ENCODE measurements at places on chromosomes 4 and X. TPM values are rescaled to one million over a fixed set of nuclear protein-coding genes. Genes with fewer than 3 reads are reported as not detected.

DNA sequence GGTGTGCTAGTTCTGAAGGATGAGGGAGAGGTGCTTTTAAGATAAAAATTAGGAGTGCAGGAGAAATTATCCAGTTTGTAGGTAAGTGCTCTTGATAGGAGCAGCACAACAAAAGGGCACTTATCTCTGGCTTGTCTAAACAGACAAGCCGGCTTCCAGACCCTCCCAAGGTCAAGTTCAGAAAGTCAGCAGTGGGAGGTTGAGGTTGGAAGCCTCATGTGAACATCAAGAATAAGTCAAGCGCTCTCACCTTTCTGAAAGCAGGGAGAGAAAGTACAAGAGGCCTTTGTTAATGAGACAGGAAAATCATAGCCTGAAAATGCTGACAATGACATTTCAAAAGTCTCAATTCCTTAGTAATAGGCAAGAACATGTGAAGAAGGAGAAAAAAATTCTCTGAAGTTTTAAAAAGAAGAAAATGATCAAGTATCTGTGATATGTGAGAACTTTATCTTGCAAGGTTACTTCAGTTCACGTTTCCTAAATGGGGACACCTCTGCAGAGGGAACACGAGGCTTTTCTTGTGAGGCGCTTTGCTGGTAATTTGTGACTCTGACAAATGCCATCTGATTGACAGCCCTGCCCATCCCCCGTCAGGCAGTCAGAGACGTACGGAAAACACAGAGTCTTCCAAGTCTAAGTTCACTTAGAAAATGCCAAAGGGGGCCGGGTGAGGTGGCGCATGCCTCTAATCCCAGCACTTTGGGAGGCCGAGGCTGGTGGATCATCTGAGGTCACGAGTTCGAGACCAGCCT, 62.2 kb downstream of the TIGD2 start:
- no peak overlapping the region for H3K4me3 ChIP-seq
- H3K36me3 ChIP-seq, result no peaks in the 10 kb centered on the region
- no peak overlapping the region for H3K27ac ChIP-seq
- DNase-seq, result no peak
- H3K27me3 ChIP-seq, result no peaks in the 10 kb centered on the region
- peaks cover 24% of the 10 kb centered on the region for H3K4me1 ChIP-seq

- no peaks in the 10 kb centered on the region for H3K27me3 ChIP-seq
- DNase-seq, result no peak
- H3K4me1 ChIP-seq, result peaks cover 25% of the 10 kb centered on the region
- no peak overlapping the region for H3K27ac ChIP-seq
Measured at GRCh38 chr4:186134257-186134656, 29.8 kb downstream of the FAM149A start.

GNRHR gene
- total RNA-seq, result not detected

GRCh38 chr4:133483600-133484246, 334.6 kb downstream of the PCDH10 start:
- H3K27me3 ChIP-seq, result no peaks in the 10 kb centered on the region
- H3K36me3 ChIP-seq, result no peaks in the 10 kb centered on the region
- no peak overlapping the region for H3K27ac ChIP-seq

TMEM271 gene
- not detected for total RNA-seq

DNA sequence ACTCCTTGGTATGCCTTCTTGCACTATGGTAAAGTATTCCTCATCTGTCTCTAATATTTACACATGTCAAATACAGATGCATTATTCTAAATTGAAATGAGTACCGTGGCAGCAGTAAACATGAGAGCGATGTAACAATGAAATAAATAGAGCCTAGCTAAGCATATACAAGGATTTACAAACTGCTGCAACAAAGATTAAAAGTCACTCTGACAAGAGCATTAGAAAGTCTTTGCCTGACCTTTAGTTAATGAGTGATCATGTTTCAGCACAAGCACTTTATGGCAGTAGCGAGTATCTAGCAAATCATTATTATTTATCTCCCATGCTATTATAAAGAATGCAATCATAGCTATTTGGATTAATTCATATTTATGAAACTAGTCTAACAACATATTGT, 547.0 kb upstream of the NDST4 start:
- no peaks in the 10 kb centered on the region for H3K27me3 ChIP-seq
- H3K36me3 ChIP-seq, result no peaks in the 10 kb centered on the region
- DNase-seq, result no peak
- no peak overlapping the region for H3K4me3 ChIP-seq
- H3K4me1 ChIP-seq, result no peaks in the 10 kb centered on the region

DNA sequence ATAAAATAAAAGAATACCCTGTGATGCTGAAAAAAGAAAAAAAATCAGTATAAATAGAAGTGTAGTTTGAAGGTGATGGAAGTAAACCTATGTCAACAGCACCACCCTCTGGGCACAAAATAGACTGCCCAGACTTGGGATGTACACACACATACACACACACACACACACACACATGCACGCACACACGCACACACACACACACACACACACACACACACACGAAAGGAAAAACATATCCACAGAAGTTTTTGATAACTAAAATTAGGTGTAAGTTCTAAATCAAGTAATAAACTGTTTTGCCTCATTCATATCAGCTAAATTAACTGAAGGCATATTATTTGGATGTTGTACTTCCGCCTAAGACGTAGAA, 40.5 kb downstream of the ANXA5 start:
- no peaks in the 10 kb centered on the region for H3K27me3 ChIP-seq
- peak; percentile 55 for DNase-seq
- no peak overlapping the region for H3K27ac ChIP-seq
- H3K4me1 ChIP-seq, result no peaks in the 10 kb centered on the region
- no peaks in the 10 kb centered on the region for H3K36me3 ChIP-seq
- no peak overlapping the region for H3K4me3 ChIP-seq

DCAF16 gene
- total RNA-seq, result 15.6 TPM

GRCh38 chr4:104073229-104073628, 353.4 kb upstream of the TACR3 start:
- H3K27ac ChIP-seq, result no peak overlapping the region
- H3K27me3 ChIP-seq, result no peaks in the 10 kb centered on the region
- H3K4me1 ChIP-seq, result no peaks in the 10 kb centered on the region
- H3K36me3 ChIP-seq, result no peaks in the 10 kb centered on the region
- no peak overlapping the region for H3K4me3 ChIP-seq
- DNase-seq, result no peak

GRCh38 chr4:75598390-75598789, 31.9 kb downstream of the CDKL2 start:
- H3K4me3 ChIP-seq, result no peak overlapping the region
- DNase-seq, result no peak
- no peaks in the 10 kb centered on the region for H3K4me1 ChIP-seq
- H3K27ac ChIP-seq, result no peak overlapping the region
- no peaks in the 10 kb centered on the region for H3K36me3 ChIP-seq

PARM1 gene
- 28.7 TPM for total RNA-seq

IQCM gene
- total RNA-seq, result not detected

DNA sequence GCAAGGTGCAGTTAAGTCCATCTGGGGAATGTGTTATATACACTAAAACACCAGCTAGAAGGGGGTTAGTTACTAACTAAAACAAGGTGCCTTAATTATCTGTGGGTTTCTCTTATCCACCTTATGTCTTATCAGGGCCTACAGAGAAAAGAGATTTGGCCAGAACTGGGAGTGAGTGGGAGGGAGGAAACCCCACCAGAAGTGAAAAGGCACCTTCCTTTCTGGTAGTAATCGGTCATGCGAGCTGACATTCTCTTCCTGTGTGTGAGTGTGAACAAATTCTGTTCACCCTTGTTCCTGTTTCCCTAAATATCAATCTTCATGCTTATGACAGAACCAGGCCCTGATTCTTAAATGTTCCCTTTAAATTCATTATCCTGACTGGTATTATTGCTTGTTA, 43.5 kb downstream of the SRPX2 start:
- H3K4me3 ChIP-seq, result no peak overlapping the region
- H3K36me3 ChIP-seq, result no peaks in the 10 kb centered on the region
- no peak for DNase-seq
- H3K27me3 ChIP-seq, result no peaks in the 10 kb centered on the region
- H3K27ac ChIP-seq, result no peak overlapping the region

DNA sequence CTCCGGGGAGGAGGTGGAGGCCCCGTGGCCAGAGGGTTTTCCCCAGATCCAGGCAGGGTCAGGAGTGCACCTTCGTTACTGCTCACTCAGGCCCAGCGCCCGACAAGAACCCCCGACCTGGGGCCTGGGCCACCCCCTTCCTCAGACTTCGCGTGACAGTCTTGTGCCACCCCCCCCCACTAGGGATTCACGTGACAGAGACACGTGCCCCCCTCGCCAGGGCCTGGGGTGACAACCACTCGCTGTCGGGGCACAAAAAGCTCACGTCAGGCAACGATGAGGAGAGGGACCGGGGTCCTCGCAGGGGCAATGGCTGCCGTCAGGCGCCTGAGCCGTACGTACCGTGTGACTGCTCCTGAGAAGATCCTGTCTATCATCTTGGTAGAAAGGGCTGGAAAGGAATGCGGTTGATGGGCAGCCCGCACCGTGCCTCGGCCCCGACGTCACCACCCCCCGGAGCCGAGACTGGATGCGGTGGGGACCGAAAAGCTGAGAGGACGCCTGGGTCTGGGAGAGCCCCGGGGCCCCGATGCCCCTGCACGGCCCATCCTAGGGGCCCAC, 23.0 kb upstream of the GTPBP6 start:
- DNase-seq, result peak; percentile 6
- H3K4me3 ChIP-seq, result no peak overlapping the region
- no peaks in the 10 kb centered on the region for H3K4me1 ChIP-seq
- H3K27me3 ChIP-seq, result no peaks in the 10 kb centered on the region

DNA sequence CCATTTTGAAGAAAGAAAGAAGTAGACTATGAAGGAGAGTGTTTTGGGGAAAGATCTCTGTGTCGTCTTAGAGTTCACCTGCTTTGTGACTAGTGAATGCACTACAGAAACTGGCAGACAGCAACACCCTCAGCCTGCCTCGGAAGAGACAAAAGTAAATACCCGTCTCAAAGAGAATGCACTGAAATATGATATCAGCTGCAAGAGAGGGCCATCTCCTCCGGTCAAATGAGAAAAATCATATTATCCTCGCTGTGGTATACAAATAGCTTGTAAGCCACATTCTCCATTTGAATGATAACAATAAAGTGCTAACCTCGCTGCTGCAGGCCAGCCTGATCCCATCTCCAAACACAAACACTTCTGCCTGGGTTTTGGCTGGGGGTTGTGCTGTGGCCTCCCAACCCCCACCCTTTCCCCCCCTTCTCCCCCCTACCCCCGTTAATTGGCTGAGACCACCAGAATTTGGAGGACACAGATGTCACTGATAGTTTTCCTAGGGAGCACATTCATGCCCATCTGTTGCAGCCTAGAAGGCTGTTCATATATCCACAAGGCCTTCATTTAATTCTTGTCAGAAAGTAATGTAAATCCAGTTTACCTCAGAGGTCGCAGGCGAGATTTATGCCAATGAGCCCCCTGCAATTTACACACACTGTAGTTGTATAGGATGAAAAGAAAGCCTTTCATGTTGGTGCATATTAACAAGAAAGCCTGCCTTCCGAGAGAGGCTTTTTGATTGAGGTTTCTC, 46.3 kb downstream of the ALPK1 start:
- H3K4me3 ChIP-seq, result no peak overlapping the region
- no peaks in the 10 kb centered on the region for H3K36me3 ChIP-seq
- no peaks in the 10 kb centered on the region for H3K27me3 ChIP-seq
- DNase-seq, result no peak

HTRA3 gene
- 4.2 TPM for total RNA-seq

GRCh38 chrX:52078131-52078530, 9.1 kb upstream of the MAGED4B start:
- no peak overlapping the region for H3K4me3 ChIP-seq
- H3K4me1 ChIP-seq, result no peaks in the 10 kb centered on the region
- H3K36me3 ChIP-seq, result no peaks in the 10 kb centered on the region

DNA sequence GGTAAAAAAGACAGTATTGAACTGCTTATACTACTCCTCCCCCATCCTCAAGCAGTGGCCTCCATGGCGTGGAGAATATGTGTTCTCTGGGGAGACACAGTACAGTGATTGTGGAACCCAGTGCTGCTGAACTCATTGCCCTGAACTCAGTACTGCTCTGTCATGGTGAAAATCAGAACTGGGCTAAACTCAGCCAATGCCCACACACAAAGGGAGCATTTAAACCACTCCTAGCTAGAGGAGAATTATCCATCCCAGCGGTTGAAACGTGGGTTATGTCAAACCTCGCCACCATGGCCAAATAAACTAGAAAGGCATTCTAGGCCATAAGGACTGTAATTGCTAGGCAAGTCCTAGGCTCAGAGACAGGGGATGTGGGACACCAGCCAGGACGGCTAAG, 131.8 kb downstream of the SPOCK3 start:
- H3K27ac ChIP-seq, result no peak overlapping the region
- no peaks in the 10 kb centered on the region for H3K36me3 ChIP-seq
- no peak overlapping the region for H3K4me3 ChIP-seq
- H3K27me3 ChIP-seq, result no peaks in the 10 kb centered on the region
- H3K4me1 ChIP-seq, result no peaks in the 10 kb centered on the region

GRCh38 chr4:67963356-67963755, at the start of gene TMPRSS11A:
Gene TMPRSS11A, minus strand, starts transcription at chr4:67963493. Its CDS starts 100 bp downstream, at chr4:67963393.
- H3K27ac ChIP-seq, result no peak within 1 kb of the TSS
- no peaks in the 10 kb centered on the region for H3K36me3 ChIP-seq
- no peaks in the 10 kb centered on the region for H3K4me1 ChIP-seq
- H3K4me3 ChIP-seq, result no peak within 1 kb of the TSS

GRCh38 chr4:18698119-18698883, 676.7 kb upstream of the LCORL start:
- no peaks in the 10 kb centered on the region for H3K4me1 ChIP-seq
- DNase-seq, result no peak
- H3K4me3 ChIP-seq, result no peak overlapping the region
- no peak overlapping the region for H3K27ac ChIP-seq

- peaks cover 13% of the 10 kb centered on the region for H3K27me3 ChIP-seq
- peaks cover 8% of the 10 kb centered on the region for H3K4me1 ChIP-seq
- H3K4me3 ChIP-seq, result no peak overlapping the region
- no peak for DNase-seq
Measured at GRCh38 chr4:54107951-54108748, 8.2 kb downstream of the GSX2 start.

- no peaks in the 10 kb centered on the region for H3K36me3 ChIP-seq
- DNase-seq, result no peak
- H3K4me3 ChIP-seq, result no peak overlapping the region
Measured at GRCh38 chr4:5874811-5875449, 18.0 kb downstream of the CRMP1 start.

GRCh38 chr4:169627307-169627706, 6.9 kb downstream of the CLCN3 start:
- H3K4me3 ChIP-seq, result no peak overlapping the region
- DNase-seq, result peak; percentile 42
- no peak overlapping the region for H3K27ac ChIP-seq
- H3K27me3 ChIP-seq, result no peaks in the 10 kb centered on the region
- H3K4me1 ChIP-seq, result peaks cover 42% of the 10 kb centered on the region

- no peaks in the 10 kb centered on the region for H3K36me3 ChIP-seq
- no peak for DNase-seq
- H3K4me1 ChIP-seq, result no peaks in the 10 kb centered on the region
- H3K4me3 ChIP-seq, result no peak overlapping the region
- no peak overlapping the region for H3K27ac ChIP-seq
Measured at GRCh38 chrX:29841750-29842149, 373.6 kb upstream of the MAGEB2 start.

DNA sequence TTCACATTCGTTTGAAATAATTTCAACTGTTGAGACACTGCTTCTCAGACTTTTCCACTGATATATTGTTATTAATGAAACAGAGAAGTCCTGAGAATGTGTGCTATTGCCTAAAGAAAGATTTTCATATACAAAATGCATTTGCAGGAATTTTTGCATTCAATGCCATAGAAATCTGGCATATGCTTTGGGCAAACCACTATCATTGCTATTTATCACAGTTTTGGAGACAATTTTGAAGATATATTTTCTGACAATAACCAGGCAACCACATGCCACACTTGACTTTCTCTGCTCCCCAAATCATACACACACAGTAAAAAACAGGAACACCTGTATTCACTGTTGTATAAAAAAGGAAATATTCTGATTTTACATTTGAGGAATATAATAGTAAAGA, 1303.7 kb upstream of the IGFBP7 start:
- H3K4me1 ChIP-seq, result no peaks in the 10 kb centered on the region
- DNase-seq, result no peak
- H3K4me3 ChIP-seq, result no peak overlapping the region
- no peaks in the 10 kb centered on the region for H3K36me3 ChIP-seq
- no peak overlapping the region for H3K27ac ChIP-seq

GAGE1 gene
- total RNA-seq, result not detected

Measured in body of pancreas (tissue), 4 donors.